ENCODE measurements at places on chromosomes 11 and 22. TPM values are rescaled to one million over a fixed set of nuclear protein-coding genes. Genes with fewer than 3 reads are reported as not detected.

The ARHGEF17 gene
- 5.2 TPM for total RNA-seq

The SLC22A8 gene
- not detected for total RNA-seq

The SLCO2B1 gene
- 1.1 TPM for total RNA-seq

The SLC7A4 gene
- 0.21 TPM for total RNA-seq

The NXPE4 gene
- total RNA-seq, result not detected

The C11orf86 gene
- not detected for total RNA-seq

The MS4A3 gene
- not detected for total RNA-seq

- H3K4me3 ChIP-seq, result no peak overlapping the region
- no peak overlapping the region for H3K27ac ChIP-seq
- H3K4me1 ChIP-seq, result no peaks in the 10 kb centered on the region
Measured at GRCh38 chr11:127395034-127395433, 394.5 kb upstream of the KIRREL3 start.

- H3K4me1 ChIP-seq, result no peaks in the 10 kb centered on the region
- no peaks in the 10 kb centered on the region for H3K27me3 ChIP-seq
- H3K36me3 ChIP-seq, result no peaks in the 10 kb centered on the region
- DNase-seq, result no peak
- no peak overlapping the region for H3K27ac ChIP-seq
- no peak overlapping the region for H3K4me3 ChIP-seq
Measured at GRCh38 chr11:106624377-106624776, 393.9 kb downstream of the GUCY1A2 start.

DNA sequence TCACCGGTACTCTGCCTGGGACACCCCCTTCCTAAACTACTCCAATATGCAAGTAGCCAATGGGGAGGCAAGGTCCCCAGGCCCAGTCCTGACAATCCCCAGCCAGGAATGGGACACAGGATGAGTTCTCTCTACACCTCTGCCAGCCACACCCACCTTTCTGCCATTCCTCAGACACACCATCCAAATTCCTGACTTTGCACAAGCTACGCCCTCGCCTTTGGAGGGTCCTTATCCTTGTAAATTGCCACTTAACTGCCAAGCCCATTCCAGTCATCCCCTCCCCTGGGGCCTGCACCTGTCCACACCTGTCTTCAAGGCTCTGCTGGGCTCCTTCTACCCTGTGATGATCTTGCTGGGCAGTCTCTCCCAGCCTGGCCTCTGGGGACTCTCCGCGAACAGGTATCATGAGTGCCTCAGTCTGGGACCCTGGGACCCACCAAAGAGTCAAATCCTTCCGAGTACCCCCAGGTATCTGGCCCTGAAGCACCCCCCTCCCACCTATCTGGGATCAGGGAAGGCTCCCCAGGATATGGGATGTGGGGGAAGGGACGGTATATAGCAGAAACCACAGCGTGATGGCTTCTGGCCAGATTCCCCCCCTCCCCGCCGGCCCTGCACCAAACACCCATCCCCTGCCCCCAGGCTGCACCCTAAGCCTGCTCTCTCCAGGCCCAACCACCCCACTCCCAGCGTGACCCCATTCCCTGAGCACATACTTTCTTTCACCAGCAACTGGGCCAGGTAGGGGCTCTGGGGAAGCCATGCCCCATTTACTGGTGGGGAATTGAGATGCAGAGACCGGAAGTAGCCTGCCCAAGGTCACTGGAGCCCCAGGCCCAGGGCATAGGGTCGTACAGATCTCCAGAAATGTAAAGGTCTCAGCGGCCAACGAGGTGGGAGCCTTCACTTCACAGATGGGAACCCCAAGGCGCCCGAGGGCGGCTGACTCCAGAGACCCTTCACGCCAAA, 806 bp downstream of the ARAP1 start:
- H3K27me3 ChIP-seq, result no peaks in the 10 kb centered on the region
- H3K36me3 ChIP-seq, result peaks cover 3% of the 10 kb centered on the region
- peaks cover 38% of the 10 kb centered on the region for H3K4me1 ChIP-seq
- H3K27ac ChIP-seq, result peak overlapping the region; percentile 80

GRCh38 chr22:37273126-37273845, 9.0 kb upstream of the CYTH4 start:
- no peaks in the 10 kb centered on the region for H3K36me3 ChIP-seq
- H3K27me3 ChIP-seq, result no peaks in the 10 kb centered on the region
- peak overlapping the region; percentile 6 for H3K27ac ChIP-seq
- H3K4me3 ChIP-seq, result no peak overlapping the region

DNA sequence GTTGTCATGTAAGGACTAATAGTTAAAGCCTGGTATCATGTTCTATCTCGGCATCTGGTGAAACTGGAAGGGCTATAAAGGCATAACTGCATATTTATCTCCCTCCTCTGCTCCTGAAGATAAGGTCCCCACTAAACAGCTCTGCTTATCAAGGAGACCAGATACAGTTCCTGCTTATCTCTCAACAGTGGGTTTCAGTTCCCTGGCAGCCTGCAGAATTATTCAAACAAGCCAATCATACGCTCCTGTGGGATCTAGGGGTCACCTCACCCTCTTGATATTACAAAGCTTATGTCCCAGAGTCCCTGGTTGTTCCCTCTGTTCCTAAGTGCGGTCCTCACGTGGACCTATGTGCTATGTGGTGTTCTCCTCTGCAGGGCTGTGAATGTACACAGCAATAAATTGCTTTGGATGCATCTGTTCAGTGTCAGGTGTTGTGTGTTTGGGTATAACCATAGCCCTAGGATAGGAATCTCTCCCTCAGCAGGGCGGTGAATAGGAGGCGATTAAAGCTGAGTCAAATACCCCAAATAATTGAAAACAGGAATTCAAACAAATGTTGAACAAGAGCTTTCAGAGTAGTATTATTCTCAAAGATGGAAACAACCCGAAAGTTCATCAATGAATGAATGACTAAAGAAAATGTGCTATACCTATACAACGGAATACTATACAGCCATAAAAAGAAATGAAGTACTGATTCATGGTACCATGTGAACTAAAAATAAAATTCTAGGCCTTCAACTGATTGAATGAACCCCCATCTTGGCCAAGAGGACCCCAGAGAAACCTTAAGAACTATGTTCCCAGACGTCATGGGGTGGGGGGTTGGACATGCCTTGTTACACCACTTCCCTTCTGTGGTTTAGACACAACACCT, 3.1 kb upstream of the OOSP4A start:
- DNase-seq, result no peak
- no peaks in the 10 kb centered on the region for H3K4me1 ChIP-seq
- no peak overlapping the region for H3K4me3 ChIP-seq
- H3K27me3 ChIP-seq, result no peaks in the 10 kb centered on the region
- no peak overlapping the region for H3K27ac ChIP-seq
- H3K36me3 ChIP-seq, result no peaks in the 10 kb centered on the region

GRCh38 chr11:737366-737765, 9.9 kb upstream of the TALDO1 start:
- no peaks in the 10 kb centered on the region for H3K4me1 ChIP-seq
- no peak overlapping the region for H3K4me3 ChIP-seq
- no peaks in the 10 kb centered on the region for H3K27me3 ChIP-seq
- no peaks in the 10 kb centered on the region for H3K36me3 ChIP-seq

DNA sequence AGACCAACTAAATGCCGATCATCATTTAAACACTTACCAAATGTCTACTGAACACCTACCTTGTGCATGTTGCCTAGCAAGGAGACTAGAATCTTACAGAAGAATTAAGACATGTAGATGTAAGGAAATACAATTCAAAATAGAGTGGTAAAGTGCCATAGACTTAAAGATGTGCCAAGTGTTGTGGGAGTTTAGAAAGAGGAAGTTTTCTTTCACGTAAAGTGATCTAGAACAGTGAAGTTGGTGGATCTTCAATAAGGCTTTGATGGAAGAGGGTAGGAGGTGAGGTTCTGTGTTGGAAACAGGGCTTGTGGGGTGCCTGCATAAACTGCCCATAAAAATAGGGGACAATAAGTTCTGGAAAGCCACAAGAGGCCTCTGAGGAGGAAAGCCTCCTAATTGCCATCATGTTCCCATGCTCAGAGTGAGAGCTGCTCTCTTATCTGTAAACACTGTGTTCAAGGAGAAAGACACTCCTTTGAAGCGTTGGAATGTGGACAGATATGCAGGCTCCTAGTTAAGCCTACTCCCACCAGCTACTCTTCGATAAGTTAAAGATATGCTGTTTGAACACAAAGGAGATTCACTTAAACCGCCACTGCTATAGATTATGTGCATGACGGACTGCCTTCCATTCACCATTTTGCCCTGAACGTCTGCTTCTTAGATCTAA, 66.7 kb downstream of the HSD17B12 start:
- no peak overlapping the region for H3K27ac ChIP-seq
- no peak for DNase-seq
- H3K4me3 ChIP-seq, result no peak overlapping the region
- H3K4me1 ChIP-seq, result no peaks in the 10 kb centered on the region
- peaks cover 2% of the 10 kb centered on the region for H3K36me3 ChIP-seq
- H3K27me3 ChIP-seq, result no peaks in the 10 kb centered on the region

DNA sequence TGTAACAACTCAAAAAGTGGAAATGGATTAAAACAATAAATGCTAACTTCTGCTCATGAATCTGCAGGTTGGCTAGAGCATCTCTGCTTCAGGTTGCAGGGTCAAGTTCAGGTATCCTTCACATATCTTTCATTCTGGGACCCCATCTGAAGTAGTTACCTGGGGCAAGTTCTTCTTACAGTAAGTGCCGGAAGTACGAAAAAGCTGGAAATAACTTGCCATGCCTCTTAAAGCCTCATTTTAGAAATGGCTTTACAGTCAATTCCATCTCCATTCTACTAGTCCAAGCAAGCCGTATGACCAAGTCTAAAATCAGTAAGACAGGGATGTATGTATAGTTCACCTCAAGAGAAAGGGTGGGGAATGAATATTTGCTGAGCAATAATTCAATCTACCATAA, 93.7 kb downstream of the FCHSD2 start:
- peaks cover 44% of the 10 kb centered on the region for H3K4me1 ChIP-seq
- H3K27me3 ChIP-seq, result no peaks in the 10 kb centered on the region
- peak overlapping the region; percentile 40 for H3K4me3 ChIP-seq
- peak overlapping the region; percentile 95 for H3K27ac ChIP-seq
- H3K36me3 ChIP-seq, result peaks cover 6% of the 10 kb centered on the region

DNA sequence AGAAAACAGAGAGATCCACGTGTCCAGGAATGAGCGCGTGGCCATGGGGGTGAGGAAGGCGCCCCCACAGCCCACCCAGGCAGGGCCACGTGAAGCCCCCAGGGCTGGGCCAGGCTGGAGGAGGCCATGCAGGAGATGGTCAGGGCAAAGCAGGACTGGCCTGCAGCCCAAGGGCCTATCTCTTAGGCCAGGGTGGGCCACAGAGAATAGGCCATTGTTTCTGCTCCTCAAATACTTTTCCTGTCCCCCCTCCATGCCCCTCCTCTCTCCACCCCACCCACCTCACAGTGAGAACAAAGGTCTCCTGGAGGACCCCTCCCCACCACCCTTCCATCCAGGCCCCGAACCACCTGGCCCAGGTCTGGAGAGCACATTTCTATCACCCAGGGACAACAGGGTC, 8.3 kb upstream of the CDC42EP1 start:
- peaks cover 2% of the 10 kb centered on the region for H3K27me3 ChIP-seq
- no peaks in the 10 kb centered on the region for H3K36me3 ChIP-seq
- H3K4me3 ChIP-seq, result no peak overlapping the region
- no peak for DNase-seq

DNA sequence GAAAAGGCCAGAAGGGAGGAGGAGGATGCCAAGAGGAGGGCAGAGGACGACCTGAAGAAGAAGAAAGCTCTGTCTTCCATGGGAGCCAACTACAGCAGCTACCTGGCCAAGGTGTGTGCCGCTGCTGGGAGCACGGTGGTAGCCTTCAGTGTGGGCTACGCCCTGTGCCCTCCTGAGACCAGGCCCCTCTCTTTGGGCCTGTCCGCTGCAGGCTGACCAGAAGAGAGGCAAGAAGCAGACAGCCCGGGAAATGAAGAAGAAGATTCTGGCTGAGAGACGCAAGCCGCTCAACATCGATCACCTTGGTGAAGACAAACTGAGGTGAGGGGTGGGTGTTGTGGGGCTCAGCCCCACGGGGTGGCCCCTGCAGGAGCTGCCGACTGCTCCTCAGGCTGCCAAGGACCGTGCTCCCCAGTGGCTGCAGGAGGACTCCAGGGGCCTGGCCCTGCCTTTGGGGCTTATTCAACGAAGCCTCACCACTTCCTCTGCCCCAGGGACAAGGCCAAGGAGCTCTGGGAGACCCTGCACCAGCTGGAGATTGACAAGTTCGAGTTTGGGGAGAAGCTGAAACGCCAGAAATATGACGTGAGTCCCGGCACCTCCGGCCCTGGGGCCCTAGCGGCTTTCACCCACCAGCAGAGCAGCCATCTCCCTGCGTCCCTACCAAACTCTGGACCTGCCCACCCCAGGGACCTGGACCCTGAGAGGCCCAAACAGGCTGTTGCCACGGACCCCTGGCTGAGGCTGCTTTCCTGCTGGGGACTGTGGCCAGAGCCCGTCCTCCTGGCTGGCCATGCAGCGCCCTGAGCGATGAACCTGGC, 12.6 kb upstream of the MRPL23 start:
- no peak overlapping the region for H3K4me3 ChIP-seq
- no peak overlapping the region for H3K27ac ChIP-seq
- no peaks in the 10 kb centered on the region for H3K36me3 ChIP-seq
- H3K27me3 ChIP-seq, result no peaks in the 10 kb centered on the region
- no peaks in the 10 kb centered on the region for H3K4me1 ChIP-seq
- DNase-seq, result no peak

Data from GM12878 (cell line).